Astrocyte (in vitro differentiated cells and primary cell): ENCODE measurements at places on chromosomes 4 and X. TPM values are rescaled to one million over a fixed set of nuclear protein-coding genes. Genes with fewer than 3 reads are reported as not detected.

DNA sequence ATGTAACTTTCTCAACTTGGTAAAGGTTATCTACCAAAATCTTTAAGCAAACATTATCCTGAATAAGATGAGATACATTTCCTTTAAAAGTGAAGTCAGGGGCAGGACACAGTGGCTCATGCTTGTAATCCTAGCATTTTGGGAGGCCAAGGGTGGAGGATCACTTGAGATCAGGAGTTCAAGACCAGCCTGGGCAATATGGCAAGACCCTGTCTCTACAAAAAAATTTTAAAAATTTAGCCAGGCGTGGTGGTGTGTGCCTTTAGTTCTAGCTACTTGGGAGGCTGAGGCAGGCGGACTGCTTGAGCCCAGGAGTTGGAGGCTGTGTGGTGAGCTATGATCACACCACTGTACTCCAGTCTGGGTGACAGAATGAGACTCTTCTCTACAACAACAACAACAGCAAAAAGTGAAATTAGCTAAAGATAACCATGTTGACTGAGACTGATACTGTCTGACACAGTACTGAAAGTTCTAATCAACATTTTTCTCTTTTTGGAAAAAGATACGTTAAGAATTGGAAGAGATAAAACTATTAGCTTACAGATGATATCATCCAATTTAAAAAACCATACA, 4.9 kb downstream of the DCAF16 start:
- no peak for DNase-seq

DNA sequence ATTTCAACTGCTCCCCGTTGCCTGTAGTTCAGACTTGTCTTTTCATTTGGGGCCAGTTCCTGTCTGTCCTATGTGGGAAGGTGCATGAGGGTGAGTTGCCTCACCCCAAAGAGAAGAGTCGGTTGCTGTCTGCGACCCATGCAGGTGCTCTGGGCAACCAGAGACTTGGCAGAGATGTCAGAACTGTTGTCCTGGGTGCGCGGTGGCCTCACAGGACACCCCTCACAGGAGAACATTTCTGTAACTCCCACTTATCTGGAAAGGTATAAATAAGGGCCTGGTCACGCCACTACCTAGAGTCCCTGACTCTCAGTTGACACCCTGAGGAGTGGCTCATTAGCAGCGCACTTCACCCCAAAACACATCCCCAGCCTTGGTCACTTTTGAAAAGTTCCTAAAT, 9.7 kb upstream of the NAT8L start:
- DNase-seq = no peak

GRCh38 chr4:96675896-96676295, 836.0 kb downstream of the PDHA2 start:
- peak; percentile 80 for DNase-seq

DNA sequence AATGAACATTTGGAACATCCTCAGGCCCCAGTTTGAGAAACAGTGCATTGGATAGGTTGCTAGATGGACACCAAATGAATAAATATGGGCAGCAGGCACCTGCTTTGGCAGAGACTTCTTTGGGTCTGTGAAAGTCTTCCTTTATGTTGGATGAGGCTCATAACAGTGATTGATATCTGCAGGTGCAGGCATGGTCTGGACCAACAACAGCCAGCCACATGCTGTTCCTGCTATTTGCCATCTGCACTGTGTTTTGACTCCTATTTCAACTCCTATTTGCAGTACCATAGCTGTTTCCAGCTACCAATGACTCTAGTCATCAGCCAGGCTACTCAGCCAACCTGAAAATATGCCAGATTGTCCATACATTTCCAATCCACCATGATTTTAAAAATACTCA, 60.9 kb downstream of the ANAPC4 start:
- DNase-seq = no peak

DNA sequence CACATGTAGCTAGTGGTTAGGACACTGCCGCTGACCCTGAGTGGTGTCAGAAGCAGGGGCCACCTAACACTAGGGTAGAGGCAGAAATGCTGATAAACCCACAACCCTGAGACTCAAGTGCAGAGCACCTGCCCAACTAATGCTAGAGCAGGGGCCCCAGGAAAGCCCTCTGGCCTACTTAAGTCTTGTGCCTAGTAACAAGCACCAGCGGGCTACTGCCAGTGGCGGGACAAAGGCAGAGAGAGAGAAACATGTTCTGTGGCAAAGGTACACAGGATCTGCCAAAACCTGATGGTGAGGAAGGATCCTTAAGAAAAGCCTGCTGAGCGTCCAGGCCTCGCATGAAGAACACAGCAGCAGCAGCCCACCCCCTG, 172.4 kb downstream of the PRDM5 start:
- no peak for DNase-seq

GRCh38 chrX:134533952-134534351, 74.0 kb downstream of the HPRT1 start:
- DNase-seq = no peak

- DNase-seq = no peak
Measured at GRCh38 chr4:174789657-174790056, 39.4 kb downstream of the GLRA3 start.

DNA sequence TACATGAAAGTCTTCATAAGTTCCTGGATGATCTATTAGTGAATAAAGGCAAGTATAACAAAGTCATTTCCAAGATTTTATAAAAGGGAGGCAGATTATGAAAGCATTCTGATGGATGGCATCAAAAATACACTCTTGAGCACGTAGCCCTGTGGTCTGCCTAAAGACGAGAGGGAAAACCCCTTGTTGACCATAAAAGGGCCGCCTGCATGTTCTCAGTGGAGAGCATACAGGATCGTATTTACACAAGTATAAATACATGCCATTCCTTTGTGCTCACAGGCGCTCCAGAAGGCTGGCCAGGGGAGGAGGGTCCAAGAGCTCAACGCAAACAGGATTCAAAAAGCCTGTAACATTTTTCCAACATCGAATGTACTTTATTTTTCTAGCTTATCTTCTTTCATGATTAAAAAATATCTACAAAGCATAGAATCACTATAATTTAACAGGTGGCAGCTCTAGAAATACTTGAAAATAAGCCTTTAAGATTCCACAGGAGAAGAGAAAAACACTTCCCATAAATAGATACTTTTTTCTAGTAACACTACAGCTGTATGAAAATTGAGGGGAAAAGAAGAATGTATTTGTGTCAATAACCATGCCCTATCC, 29.6 kb downstream of the PDGFC start:
- DNase-seq = peak; percentile 95

DNA sequence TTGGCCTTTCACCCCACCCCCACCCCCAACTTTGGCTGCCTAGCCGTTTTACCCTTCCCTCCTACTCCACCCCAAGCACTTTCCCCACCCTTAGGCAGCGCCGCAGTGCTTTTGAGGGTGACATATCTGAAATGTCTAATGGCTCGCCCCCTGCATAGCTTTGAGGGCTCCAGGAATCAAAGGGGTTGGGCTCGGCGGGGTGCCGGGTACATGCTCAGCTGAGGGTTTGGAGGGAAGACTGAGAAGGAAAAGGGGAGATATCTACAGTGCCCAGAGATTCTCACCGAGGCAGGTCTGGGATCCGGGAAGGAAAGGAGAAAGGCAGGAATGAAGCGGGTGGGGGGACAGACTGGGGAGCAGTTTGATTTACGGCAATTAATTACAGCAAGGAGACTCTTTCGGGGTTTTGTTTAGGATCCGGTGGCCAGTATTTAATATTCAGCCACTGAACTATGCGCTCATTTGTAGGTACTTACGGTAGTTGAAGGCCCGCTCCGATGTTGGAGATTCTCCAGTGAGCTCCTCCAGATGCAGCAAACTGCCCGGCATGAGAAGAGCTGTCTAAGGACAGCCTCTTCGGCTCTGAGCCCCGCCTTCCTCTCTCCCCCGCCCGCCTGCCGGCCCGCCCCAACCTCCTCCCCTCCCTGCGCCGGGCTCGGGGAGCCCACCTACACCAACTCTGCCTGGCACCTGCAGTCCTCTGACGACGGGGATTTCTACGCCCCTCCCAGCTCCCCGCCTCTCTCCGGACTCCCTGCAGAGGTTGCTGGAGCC, at the start of gene IGSF1:
Gene IGSF1 (minus strand): TSS at position 569 of the 774 bp plus-strand sequence. CDS start 2,632 bp downstream, outside the sequence.
- DNase-seq = peak; percentile 20

- no peak for DNase-seq
Measured at GRCh38 chr4:25760518-25761157, 102.2 kb downstream of the SEL1L3 start.

GRCh38 chr4:172147687-172148086, 334.5 kb downstream of the GALNTL6 start:
- DNase-seq = peak; percentile 1

DNA sequence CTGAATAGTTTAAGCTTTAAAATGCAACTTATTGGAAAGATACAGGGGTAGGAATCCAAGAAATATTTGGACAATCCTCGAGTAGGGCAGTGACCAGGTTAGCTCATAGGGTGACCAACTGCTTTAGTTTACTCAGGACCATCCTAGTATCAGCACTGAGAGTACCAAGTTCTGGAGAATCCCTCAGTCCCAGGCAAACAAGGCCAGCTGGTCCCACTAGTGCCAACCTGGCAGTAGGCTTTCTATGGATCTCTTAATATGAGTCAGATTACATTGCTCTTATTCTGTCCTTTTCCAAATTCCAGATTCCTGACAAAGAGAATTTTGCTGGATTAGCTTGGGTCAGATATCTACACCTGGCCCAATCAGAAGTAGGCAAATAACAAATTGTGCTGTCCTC, 493.7 kb downstream of the KCNIP4 start:
- DNase-seq = no peak

Gene TRIM2
- 46.4 and 51.8 TPM in 2 replicates for total RNA-seq

Gene LANCL3
- total RNA-seq = 0.22 and 0.36 TPM in 2 replicates

Gene FAT1
- total RNA-seq = 590 and 591 TPM in 2 replicates

Gene FAM47B
- total RNA-seq = not detected in 2 replicates

Gene SLC9B1
- 0.16 and 0.36 TPM in 2 replicates for total RNA-seq

Gene SYTL5
- total RNA-seq = 8.4 TPM in 2 replicates

Gene COMMD8
- total RNA-seq = 22.5 and 23.5 TPM in 2 replicates
